ENCODE measurements at places on chromosomes 7 and 10.

DNA sequence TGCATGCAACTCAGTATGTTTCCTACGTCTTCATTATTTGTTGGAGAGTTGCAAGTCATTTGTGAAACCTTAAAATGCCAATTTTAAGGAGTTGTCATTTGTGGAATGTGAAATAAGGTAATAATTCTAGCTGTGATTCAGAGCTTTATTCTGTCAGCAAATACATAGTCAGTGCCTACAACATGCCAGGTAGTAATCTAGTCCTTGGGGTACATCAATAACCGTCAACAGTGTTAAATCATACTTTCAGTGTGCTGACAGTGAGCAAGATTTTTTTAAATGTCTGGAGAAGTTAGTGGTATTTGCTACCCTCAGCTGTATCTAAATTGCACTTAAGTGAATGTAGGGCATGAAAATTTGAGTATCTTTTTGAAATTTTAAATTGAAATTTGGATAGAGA, 36.7 kb downstream of the MPLKIP start:
- DNase-seq: no peak

GRCh38 chr10:132446661-132447445, 49.9 kb downstream of the PWWP2B start:
- DNase-seq: peak; percentile 87

GRCh38 chr7:25976630-25977029, 175.4 kb upstream of the NFE2L3 start:
- DNase-seq: no peak

GRCh38 chr10:43353495-43354329, 17.7 kb upstream of the FXYD4 start:
- no peak for DNase-seq

DNA sequence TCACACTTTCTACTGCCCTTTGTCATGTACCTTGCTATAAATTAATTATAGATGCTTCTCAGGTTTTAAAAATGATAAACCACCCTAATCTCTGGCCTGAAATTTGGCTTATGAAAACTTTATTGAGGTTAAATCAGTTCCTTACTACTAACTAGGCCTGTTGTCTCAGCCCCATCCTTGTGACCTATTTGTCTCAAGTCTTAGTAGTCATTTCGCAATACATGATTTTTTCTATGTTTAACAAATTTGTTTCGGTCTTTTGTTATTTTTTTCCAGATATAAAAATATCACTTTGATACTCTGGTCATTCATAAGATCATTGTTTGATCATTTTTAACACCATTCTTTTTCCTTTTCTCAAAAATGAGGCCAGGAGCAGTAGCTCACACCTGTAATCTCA, 411.6 kb downstream of the GFRA1 start:
- DNase-seq: no peak

DNA sequence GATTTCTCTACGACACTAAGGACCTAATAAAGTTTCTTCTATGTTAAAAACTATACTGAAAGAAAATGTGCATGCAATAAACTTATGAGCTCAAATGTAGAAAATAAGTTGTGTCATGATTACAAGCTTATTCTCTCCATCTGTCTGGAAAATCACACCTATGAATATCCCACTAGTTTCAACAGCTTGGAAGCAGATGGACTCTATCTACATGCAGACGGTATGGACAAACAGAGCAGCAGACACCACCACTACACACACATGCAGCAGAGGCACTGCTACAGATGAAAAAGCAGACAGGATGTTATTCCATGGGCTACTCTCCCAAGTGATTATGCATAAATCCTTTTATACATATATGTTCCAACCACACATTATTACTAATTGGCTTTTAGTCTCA, 123.4 kb upstream of the TARP start:
- no peak for DNase-seq

DNA sequence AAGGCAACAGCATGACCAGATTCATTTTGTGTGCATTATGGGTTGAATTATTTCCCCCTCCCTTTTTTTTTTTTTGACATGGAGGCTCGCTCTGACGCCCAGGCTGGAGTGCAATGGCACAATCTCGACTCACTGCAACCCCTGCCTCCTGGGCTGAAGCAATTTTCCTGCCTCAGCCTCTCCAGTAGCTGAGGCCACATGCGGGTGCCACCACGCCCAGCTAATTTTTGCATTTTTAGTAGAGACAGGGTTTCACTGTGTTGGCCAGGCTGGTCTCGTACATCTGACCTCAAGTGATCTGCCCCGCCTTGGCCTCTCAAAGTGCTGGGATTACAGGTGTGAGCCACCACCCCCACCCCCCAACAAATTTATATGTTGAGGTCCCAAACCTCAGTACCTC, 42.0 kb downstream of the ZNF783 start:
- DNase-seq: no peak

DNA sequence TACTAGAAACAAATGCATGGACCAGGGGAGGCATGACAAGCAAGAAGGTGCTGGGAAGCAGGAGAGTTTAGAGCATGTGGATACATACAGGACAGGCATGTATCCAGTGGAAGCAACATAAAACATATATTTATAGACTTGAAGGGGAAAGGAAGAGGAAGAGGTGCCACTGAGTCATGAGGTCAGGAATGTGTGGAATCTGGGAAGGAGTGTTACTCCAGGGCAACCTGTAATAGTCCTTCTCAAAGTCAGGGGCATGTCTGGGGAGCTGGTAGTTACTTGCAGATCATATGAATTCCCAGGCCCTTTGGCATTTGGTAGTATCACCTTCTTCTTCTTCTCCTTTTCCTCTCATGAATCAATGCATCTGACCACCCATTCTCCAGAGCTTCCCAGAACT, 246.6 kb downstream of the XPNPEP1 start:
- no peak for DNase-seq

DNA sequence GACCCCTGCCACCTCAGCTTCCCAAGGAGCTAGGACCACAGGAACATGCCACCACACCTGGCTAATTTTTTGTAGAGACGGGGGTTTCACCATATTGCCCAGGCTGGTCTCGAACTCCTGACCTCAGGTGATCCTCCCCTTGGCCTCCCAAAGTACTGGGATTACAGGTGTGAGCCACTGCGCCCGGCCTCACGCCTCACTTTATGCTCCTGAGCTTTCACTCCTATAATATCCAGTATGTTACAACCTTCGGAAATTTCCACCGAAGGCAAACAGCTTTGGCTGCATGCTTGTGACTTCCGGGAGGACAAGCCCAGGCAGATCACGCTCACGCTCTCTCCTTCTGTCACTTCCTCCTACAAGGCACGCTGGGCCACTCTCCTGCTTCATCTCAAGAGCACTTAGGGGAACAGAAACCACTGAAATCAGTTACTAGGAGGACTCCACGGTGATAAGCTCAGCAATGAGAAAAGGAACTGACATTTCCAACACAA, 4.4 kb upstream of the MAD1L1 start:
- DNase-seq: no peak

DNA sequence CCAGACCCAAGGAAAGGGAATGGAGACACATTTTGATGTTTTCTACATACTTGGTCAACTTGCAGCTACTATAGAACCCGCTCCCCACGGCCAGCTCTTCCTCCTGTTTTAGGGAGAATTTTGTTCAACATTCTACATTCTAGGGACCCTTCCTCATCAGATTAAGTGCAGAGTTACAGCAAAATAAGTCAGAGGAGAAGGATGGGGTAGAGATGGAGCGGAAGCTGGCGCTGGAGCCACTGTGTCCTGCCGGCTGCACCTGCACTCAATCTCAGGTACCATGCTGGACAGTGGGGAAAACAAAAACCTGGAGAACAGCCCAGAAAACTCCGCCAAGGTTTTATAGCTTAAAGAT, 79.4 kb upstream of the EN2 start:
- DNase-seq: no peak

GRCh38 chr10:48468866-48469511, 135.9 kb downstream of the ARHGAP22 start:
- no peak for DNase-seq

- DNase-seq: no peak
Observed at GRCh38 chr7:83819911-83820310, 171.0 kb upstream of the SEMA3E start.

DNA sequence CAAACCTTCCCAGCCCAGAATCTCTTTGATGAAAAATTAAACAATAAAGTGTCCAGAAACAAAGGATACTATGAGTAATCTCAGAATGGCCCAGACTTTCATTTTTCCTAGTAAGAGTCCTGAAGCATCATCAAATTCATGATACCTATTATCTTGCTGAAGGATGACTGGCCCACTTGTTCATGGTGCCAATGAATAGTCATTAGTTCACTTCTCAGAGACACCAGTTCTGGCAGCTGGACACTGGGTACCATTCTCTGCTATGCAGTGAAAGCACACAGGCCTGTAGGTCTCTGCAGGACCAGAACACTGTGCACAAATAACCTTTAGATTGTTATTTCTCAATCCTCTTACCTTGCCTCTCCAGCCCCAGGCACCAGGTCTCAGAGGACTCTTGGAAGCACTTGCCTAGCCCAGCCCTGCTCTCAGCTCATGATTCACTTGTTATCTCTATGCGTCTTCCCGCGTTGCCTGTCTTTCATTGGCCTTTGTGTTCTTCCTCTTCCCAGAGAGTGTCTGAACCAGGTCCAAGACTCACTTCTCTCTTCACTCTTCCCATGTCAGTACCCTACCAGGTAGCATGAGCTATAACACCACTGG, 98.1 kb upstream of the AGBL3 start:
- DNase-seq: no peak

DNA sequence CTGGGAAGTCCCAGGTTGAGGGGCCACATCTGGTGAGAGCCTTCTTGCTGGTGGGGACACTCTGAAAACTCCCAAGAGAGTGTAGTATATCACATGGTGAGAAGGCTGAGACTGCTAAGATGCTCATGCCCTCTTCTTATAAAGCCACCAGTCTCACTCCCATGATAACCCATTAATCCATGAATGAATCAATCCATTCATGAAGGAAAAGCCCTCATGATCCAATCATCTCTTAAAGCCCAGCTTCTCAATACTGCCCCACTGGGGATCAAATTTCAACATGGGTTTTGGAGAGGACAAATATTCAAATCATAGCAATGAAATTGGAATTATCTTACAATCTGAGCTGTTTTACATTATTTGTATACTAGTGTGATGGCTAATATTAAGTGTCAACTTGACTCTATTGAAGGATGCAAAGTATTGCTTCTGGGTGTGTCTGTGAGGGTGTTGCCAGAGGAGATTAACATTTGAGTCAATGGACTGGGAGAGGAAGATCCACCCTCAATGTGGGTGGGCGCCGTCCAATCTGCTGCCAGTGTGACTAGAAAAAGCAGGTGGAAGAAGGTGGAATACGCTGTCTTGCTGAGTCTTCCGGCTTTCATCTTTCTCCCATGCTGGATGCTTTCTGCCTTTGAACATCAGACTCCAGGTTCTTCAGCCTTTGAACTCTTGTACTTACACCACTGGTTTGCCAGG, 14.3 kb upstream of the UBE2D1 start:
- DNase-seq: no peak

DNA sequence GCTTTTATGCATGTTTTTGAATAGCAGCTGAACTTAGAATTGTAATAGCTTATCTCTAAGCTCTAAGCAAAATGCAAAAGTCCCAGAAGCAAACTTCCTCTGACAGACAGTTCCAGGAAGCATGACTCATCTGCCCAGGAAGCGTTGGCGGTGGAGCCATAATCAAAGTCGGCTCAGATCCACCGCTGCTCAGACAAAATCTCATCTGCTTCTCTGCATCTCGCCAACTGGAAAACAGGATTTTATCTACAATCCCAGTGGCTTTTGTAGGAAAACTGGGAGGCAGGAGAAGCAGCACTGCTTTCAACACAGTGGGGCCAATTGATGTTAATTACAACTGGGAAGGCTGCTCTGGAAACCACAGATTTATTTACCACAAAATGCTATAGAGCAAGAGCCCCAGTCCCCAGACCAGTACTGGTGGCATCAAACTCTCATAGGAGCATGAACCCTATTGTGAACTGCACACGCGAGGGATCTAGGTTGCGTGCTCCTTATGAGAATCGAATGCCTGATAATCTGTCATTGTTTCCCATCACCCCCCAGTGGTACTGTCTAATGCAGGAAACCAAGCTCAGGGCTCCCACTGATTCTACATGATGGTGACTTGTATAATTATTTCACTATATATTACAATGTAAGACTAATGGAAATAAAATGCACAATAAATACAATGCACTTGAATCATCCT, 99.9 kb downstream of the CUBN start:
- DNase-seq: peak; percentile 84

- DNase-seq: peak; percentile 52
Observed at GRCh38 chr7:26153823-26154783, 2.1 kb downstream of the NFE2L3 start.

GRCh38 chr10:21843645-21844044, 159.9 kb downstream of the DNAJC1 start:
- DNase-seq: no peak

DNA sequence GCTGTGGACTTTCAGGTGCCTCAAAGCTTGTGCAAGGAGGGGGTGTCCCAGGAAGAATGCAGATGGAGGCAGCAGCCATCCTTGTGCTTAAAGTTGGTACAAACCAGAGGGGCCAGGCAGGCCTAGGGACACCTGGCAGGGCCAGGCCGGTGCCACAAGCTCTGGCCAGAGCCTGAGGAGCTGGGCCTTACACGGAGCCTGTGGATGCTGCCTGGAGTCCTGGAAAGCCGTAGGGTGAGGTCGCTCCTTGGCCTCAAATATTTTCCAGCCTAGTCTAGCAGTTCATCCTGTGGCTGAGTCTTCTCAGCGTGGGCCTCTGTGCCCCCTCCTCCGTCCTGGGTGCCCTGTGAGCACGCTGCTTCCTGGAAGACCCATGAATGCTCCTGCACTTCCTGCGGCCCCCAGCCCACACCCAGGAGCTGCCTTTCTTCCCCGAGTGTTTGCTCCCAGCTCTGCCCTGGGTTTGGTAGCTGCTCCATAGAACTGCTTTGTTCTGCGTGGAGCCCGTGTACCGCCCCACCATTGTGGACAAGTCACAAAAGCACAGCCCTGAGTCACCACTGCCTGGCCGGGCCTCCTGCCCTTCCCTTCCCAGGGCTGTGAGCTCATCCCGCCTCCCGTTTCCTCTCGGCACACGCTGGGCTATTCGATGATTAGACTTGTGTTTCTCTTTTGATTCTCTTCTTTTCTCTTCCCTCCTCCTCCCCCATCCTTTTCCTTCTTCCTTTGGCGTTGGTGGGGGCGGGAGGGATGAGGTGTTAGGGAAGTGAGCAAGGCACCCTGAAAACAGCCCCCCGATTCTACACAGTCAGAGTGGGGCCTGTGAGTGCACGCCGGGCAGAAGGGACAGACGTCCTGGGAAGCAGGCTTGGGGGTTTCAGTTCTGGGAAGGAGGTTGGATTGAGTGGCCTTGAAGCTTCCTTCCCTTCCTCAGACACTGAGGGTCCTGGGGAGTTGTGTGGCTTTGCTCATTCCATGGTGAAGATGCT, 73.2 kb upstream of the SHH start:
- DNase-seq: no peak

DNA sequence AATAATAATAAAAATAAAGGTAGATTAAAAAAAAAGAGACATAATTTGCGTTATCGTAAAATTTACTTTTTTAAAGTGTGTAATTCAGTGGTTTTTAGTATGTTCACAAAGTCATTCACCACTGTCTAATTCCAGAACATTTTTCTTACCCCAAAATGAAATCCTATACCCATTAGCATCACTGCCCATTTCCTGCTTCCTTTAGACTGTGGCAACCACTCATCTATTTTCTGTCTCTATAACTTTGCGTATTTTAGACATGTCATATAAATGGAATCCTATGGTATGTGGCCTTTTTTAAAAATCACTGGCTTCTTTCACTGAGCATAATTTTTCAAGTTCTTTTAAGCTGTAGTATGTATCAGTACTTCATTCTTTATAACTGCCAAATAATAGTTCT, 53.6 kb downstream of the KAT6B start:
- DNase-seq: no peak

All from stimulated activated CD4-positive, alpha-beta T cell treated with anti-CD3 and anti-CD28 coated beads, Interleukin-1b, Interleukin-23, amount 100 ng/mL, for 48 hours (primary cell).